Thoracic aorta (tissue), 2 donors: ENCODE measurements at places on chromosomes 5 and 9. TPM values are rescaled to one million over a fixed set of nuclear protein-coding genes. Genes with fewer than 3 reads are reported as not detected.

The IGFBPL1 gene
- total RNA-seq = 34.0 TPM

The CNTNAP3B gene
- 94.8 TPM for total RNA-seq

The SEPTIN8 gene
- total RNA-seq = 85.7 TPM

The ECM2 gene
- total RNA-seq = 78.7 TPM
